T-helper 22 cell (primary cell): ENCODE measurements at places on chromosomes 7 and 10.

- DNase-seq, result no peak
These were observed 155.5 kb downstream of the PPP1R9A start for GRCh38 chr7:95062901-95063300.

DNA sequence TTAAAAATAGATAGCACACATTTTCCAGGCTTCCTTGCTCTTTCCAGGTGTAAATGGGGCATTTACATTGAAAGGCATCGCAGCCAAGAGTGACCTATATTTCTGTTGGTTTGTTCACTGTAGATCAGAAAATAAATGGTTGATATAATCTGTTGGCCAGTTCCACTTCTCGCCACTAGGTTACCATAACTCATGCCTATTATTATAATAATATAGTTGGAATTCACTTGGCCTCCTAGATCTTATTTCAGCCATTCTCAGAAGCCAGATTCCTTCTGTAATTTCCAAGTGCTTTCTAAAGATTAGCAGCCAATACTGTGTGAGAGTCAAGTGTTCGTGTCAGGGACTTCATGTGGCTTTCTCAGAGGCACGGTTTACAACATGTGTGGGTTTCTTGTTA is 179.5 kb downstream of the DNAH11 start:
- no peak for DNase-seq

DNA sequence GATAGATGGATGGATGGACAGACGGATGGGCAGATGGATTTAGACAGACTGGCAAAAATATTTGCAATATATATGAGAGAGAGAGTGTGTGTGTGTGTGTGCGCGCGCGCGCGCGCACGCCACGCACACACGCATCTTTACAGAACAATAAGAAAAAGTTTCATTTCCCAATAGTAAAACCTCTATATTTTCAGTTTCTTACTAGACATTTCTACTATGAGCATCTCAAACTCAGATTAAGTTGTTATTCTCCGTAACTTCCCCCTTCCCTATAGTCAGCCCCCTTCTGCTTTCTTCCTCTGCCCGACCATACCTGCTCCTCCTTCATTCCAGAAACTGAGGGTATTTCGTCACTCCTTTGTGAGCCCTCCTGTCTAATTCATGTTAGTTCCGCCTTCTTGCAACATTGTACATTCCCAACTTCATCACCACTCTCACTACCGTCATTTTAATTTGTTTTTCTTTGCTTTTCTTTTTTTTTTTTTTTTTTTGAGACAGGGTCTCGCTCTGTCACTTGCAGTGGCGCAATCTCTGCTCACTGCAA is 154.4 kb upstream of the SH2B2 start:
- DNase-seq, result no peak

DNA sequence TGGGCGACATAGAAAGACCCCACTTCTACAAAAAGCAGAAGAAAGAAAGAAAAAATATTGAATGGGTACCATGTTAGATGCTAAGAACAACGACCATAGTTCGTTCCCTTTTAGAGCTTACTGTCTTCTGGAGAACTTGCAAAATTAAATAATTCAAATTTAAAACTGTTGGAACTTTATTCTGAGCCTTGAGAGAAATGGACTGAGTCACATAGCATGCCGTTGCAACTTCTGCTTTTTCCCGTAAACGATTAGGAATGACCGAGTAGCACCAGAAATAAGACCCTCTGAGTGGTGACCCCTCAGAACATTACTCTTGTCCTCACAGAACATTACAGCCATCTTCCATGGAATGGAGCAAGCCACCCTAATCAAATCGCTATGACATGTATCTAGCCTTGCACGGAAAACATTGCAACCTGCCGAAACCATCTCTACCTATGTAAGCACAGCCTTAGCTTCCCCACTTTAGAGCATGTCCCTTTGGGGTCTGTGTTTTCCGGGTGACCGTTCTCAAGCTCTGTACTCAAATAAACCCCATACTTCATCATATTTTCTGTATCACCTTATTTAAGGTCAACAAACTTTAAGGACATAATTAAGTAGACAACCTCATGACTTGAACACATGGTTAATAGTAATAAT is 179.1 kb downstream of the PRKCQ start:
- no peak for DNase-seq

GRCh38 chr7:81626008-81626407 is 143.8 kb downstream of the HGF start:
- no peak for DNase-seq

DNA sequence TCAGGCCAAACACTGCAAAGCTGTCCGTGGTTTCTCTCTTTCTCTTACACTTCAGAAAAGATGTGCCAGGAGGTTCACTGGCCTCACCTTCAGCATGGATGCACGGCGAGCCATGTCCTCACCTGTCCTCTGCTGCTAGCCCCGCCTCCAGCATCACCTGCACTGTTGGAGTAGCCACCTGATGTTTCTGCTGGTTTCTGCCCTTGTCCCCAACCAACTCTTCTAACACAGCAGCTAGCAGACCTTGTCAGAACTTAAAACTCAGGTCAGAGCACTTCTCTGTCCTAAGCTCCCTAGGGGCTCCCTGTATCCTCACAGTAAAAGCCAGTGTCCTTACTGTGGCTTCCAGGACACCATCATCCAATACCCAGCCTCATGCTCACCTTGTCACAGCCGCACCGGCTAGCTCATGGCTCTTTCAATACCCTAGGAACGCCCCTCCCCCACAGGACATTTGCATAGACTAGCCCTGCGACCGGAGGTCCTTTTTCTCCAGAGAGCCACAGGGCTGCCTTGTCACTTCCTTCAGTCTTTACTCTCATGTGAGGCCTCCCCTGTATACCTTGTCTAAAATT is 15.2 kb downstream of the PALD1 start:
- DNase-seq, result no peak

DNA sequence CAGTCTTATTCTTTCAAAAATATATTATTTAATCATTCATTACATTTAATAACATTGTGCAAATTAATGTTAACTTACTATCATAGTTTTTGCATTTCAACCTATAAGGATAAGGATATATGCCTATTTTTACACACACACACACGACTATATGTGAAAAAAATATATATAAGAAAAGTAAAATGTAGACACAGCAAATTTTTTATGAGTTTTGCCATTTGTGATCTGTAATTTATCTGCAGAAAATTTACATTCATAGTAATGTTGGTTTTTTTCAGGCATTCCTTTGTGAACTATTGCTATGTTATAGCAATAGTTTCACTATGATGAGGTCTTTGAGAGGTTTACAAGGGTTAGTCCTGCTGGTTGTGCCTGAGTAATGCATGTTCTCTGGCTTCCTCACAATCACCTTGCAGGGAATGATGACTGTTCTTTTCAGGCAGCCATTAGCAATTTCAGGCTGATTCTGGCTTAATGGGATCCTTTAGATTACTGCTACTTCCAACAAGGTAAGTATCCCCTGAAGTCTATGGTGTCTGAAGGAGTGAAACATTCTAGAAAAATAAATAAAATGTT is 183.7 kb upstream of the CDK1 start:
- no peak for DNase-seq

DNA sequence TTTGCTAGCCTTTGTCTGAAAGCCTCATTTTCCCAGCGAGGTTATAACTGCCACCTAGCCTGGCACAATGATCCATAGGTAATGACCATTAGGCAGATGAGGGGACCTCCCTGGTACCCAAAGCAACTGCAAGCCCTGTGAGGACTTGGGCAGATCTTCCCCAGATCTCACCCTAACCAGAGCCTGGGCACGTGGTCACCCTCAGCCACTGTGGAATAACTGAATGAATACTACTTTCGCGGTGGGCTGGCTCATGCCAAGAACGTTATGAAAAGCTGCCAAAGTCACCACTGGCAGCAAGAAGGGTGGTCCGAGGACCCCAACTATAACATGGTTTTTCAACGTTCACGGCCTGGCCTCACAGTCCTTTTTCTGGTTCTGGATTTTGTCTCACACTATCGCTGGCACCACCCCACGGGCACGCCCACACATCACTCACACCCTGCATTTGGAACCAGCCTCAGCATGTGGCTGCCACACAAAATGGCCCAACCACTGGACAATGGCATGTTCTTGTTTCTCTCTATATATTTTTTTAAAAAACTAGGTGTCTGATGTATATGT is 3.4 kb downstream of the PRKAG2 start:
- DNase-seq, result no peak
